NCI-H774 (cell line): ENCODE measurements at places on chromosomes 1 and 21.

- DNase-seq: no peak
Observed at GRCh38 chr1:8354038-8354437, 36.1 kb downstream of the SLC45A1 start.

GRCh38 chr1:166083887-166084286 lies 82.9 kb downstream of the FAM78B start:
- no peak for DNase-seq

DNA sequence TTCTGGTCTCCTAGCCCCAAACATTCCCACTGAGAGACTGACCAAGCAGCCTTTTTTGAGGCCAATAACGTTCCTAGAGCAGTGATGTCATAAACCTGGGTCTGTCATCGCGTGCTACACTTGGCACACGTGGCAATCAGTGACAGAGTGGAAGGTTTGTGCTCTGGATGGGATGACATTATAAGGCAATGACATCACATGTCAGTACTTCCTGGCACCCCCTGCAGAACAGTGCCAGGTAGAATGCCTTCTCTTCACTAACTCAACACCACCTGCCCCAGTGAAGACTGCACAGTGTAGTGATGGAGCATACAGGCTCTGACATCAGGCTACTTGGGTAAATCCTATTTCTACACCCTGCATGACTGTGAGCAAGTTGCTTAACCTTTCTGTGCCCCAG lies 5.4 kb upstream of the ZNF648 start:
- DNase-seq: no peak

DNA sequence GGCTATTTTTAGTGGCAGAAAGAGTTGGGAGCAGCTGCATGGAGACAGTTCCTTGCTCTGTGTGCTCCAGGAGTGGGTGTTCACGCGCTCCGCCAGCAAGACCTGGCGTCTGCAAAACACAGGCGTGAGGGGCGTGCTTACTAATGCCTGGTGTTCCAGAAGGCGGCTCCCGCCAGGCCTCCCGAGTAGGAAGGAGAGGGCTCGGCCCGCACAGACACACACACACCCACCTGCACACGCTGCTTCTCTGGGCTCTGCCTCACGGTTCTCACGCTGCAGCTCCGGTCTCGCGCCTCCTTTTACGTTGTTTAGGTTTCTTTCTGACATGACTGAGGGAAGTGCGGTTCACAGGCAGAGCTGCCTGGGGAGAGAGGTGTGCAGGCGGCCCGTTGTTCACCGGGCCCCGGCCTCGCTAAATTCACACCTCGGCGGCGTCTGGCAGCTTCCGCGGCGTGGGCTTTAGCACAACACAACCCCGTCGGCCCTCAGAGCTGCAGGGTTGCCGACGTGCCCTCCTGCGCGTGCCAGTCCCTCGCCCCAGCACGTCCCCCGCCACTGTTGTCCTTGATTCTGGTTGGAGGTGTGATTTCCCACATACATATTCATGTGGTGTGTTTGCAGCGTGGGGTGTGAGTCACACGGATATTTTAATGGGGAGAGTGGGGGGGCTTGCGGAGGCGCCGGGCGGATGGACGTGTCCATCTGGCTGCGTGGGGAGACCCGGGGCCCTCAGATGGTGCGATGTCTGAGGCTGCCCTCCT lies 77.0 kb downstream of the SKI start:
- no peak for DNase-seq

DNA sequence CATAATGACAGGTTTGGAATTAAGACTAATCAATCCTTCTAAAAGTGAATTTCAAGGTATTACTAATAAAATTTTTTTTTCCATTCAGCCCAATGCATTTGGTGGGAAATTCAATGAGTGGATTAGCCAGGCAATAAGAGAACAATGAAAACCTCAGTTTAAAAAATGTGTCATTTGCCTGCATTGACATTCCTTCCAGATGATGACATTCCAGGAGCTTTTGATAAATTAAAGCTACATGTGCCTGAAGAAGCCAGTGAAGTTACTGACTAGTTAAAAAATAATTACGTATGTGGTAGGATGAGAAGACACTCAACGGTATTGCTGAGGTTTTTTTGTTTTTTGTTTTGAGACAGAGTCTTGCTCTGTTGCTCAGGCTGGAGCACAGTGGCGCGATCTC lies 37.9 kb upstream of the RC3H1 start:
- no peak for DNase-seq

GRCh38 chr1:240319998-240320397 lies 228.3 kb downstream of the FMN2 start:
- DNase-seq: no peak
